ENCODE measurements at places on chromosomes 5 and 9.

DNA sequence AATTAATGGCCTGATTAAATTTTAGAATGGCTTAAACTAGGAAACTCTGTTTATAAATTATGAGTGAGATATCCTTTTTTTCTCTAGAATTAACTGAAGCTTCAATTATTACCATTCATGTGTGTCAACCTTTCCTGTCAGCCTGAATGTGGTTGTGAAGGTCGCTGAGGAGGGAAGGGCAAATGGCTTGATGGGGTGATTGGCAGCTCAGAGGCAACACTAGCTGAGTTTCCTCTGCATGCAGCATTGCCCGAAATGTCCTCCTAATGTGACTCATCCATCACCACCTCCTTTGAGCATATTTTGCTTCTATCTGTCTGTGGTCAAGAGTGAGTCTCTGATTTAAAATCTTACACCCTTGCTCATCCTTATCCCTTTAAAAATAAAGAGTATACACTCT is 281.9 kb downstream of the TENT4A start:
- no peak for DNase-seq

- DNase-seq, result no peak
Observed at GRCh38 chr5:127235136-127235535, 55.5 kb upstream of the MEGF10 start.

DNA sequence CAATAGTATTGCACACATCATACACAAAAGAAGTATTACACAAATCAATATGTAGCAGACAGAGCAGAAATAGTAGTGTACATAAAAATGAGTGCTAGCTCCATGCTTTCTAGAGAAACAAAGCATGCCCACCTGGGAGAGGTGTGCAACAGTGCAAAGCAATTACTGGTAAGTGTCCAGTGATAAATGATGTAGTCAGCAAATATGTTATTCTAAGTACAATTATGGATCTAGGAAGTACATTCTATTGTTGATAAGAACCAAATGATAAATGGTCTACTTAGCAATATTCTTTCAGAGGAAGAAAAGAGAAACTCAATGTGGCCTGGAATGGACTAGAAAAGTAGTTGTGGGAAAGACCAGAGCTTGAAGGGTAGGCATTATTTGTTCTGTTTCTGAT is 188.6 kb downstream of the HINT1 start:
- no peak for DNase-seq

- DNase-seq, result peak; percentile 39
Observed at GRCh38 chr5:375336-375920, 53.9 kb downstream of the AHRR start.

DNA sequence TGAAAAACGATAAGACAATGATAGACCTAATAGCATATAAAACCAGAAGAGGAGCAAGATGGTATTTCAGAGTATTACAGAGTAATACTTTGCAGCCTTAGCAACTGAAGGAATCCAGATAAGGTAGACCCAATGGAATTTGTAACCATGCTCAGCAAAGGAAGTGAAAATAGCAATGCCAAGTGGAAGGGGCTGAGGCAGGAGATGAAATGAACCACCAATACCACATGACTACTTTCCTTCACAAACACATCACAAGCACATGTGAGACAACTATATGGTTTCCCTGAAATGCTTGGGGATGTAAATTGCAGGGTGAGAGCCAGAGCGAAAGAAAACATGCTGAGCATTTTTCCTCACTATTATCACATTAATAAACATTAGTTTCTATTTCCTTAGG is 79.8 kb upstream of the MELK start:
- DNase-seq, result no peak

GRCh38 chr9:97880336-97880735 is 27.3 kb downstream of the FOXE1 start:
- no peak for DNase-seq

Data from endodermal cell (in vitro differentiated cells).